ENCODE measurements at places on chromosomes 11 and 22.

DNA sequence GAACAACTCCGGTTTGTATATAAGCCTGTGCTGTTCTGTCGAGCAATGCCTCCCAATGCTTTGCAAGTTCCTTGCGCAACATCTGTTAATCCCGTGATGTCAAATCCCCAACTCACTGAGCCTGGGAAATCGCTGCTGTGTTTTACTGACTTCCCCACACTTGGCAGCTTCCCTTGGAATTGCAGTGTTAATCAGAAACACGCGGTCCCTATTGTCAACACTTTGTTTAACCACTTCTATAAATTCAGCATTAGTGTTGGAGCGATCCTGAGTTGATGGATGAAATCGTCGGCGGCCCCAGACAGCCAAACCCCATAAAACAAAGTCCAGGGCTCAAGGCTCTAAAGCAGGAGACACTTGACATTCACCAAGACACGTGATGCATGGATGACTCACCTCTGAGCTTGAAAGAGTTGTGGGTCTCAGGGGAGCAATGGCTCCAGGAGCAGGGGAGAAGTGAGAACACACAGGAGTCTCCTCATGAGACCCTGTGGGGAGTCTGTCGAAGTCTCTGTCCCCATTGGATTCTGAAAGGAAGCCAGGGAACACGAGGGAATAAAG is 555.3 kb downstream of the MIAT start:
- peak; percentile 93 for ATAC-seq

- ATAC-seq, result no peak
Measured at GRCh38 chr11:8235925-8236324, 27.8 kb downstream of the LMO1 start.

GRCh38 chr11:96329855-96330510 is 13.0 kb downstream of the MAML2 start:
- no peak for ATAC-seq

GRCh38 chr22:20656902-20657836 is 116.7 kb upstream of the SERPIND1 start:
- ATAC-seq, result no peak

GRCh38 chr11:119365071-119365591 is 16.4 kb downstream of the USP2 start:
- no peak for ATAC-seq

DNA sequence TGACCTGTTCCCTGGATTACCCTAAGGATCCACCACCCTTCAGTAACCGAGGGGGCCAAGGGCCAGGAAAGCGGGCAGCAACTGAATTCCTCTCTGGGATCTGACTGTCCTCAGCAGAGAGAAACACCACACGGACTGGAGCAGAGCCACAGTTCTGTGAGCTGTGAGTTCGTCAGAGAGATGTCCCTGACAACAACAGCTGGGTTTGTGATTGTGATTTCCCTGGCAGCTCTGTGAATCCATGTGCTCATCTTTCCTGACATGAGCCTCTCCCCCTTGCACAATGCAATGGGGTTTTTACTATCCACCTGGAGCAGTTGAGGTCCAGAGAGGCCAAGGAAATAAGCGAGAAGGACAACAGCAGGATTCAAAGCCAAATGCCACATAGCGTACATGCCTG is 69.4 kb upstream of the AMPD3 start:
- ATAC-seq, result no peak

Data from motor neuron (in vitro differentiated cells).